Stimulated activated CD8-positive, alpha-beta memory T cell treated with anti-CD3 and anti-CD28 coated beads, Interleukin-7, amount 100 ng/mL, for 24 hours (primary cell): ENCODE measurements at places on chromosomes 5 and 9.

DNA sequence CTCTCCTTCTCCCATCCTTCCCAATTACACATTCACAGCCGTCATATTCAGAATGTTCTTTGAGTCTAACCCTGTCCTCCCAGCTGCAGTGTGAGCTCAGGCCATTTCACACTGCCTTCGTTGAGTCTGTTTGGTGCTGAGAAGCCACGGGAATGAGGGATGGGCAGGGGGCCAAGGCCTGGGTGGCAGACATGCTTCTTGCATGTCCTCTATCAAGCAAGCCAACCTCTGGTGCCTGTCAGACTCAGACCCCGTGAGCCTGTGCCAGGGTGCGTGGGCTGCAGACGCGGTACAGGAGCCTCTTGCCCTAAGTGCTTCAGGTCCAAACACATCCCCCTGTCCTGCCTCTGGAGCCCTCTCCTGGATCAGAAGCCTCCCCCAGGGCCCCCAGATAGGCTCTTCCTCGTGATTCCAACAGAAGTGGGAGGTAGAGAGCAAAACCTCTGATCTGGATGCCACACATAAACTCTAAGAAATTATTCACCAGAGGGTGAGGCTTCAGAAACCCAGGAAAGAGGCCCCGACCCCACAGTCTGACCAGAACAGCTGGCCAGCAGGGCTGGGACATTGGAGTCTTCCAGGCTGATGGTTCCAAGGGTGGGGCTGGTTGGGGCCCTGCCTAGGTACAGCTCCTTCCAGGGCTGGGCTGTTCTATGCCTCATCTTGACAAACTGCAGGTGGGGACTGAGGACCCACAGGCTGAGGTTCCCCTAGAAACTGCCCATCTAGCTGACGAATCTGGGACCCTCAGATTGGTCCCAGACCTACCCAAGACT, 46.7 kb upstream of the CDKN2AIPNL start:
- DNase-seq = no peak

DNA sequence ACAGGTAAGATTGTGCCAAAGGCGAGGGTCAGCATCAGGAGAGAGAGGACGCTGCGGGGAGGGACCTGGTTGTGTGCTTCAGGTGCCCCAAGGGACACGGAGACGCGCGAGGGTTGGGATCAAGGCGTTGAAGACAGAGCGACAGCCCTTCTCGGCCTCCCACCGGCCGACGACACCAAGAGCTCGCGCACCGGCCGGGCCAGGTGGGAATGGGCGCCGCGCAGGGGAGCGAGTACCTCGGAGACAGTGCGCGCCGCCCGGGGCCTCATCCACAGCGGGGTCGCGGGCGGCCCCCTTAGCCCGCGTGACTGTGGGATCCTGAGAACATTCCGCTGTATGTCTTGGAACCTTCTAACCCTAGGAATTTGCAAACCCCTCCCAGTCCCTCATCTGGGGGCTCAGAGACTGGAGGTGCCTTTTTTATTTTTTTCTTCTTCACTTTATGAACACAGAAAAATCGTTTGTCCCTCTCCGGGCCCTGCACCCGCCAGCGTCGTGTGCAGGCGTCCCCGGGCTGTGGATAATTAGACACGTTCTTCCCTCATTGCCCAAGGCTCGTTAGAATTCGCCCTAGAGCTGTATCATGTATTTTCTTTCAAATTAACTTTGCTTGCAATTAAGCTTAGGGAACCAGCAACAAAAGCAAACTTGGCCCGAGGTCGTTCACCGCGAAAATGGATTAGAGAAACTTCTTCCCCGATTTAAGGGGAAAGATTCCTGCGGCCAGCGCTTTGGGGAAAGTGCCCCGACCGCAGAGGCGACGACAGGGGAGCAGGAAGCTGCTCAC, 4.8 kb downstream of the FOXE1 start:
- no peak for DNase-seq

GRCh38 chr5:11792621-11793020, 111.6 kb downstream of the CTNND2 start:
- no peak for DNase-seq

- no peak for DNase-seq
These were observed 15.2 kb upstream of the MAP3K1 start for GRCh38 chr5:56800186-56800585.

GRCh38 chr5:139636207-139636792, 11.8 kb upstream of the CXXC5 start:
- DNase-seq = no peak

DNA sequence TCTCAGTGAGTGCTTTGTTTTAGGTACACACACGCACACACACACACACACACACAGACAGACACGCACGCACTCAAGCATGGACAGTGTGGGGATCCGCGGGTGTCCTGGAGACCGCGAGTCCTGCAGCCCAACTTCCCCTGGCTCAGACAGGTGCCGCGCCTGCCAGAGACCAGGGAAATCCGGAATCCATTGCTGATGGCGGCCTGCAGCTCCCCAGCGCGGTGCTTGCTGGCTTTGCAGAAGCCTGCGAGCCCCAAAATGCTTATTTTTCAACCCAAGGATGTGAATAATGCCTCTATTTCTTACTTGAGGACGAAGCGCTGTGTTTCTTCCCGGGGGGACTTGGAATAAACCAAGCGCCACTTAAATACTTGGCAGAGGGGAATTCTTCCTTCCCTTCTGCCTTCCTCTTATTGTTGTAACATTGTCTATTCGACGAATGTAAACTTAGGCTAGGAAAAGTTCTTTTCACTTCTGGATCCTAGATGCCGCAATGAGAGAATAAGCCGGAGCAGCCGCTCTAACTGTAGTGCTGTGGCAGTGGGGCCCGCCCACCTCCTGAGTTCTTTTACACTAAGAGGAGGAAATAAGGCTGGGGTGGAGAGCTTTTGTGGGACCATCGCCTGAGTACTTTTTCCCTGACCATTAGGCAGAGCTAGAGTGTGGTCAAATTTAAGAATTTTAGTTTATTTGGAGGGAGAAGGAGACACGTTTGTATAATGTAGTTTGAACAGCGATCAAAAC, 802 bp downstream of the ITGA2 start:
- DNase-seq = no peak
